Effector CD4-positive, alpha-beta T cell (primary cell): ENCODE measurements at places on chromosomes 2 and 18.

GRCh38 chr2:118118479-118118878 is 30.2 kb downstream of the INSIG2 start:
- no peak for DNase-seq

DNA sequence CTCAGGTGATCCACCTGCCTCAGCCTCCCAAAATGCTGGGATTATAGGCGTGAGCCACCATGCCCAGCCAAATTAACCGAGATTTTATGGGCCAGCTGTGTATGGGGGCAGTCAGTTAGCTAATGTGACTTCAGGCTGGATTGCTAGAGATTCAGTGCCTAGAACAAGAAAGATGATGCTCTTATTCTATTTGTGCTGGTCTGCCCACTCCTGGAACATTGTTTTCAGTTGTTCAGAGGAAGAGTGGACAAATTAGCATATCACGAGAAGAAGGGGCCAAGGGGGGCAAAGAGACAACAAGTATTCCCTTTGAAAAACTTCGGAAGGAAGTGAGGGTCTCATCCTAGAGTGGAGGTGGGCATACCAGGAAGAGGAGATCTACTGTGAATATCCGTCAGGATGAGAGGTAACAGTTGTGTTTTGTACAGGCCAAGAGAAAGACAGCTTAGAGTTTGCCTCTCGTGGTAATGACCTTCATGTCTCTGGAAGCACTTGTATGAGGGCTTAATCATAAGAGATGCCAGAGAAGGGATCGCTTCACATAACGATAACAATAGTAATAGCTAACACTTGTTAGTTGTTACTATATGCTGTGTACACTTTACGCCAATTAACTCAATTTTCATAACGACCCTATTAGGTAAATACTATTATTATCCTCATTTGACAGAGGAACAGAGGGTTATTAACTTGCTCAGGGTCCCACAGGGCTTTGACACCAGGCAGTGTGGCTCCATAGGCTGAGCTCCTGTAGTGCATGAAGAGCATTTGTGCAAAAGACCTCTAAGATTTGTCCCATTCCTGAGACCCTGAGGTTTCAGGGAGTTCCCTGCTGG is 138.3 kb downstream of the DDX1 start:
- DNase-seq, result no peak

DNA sequence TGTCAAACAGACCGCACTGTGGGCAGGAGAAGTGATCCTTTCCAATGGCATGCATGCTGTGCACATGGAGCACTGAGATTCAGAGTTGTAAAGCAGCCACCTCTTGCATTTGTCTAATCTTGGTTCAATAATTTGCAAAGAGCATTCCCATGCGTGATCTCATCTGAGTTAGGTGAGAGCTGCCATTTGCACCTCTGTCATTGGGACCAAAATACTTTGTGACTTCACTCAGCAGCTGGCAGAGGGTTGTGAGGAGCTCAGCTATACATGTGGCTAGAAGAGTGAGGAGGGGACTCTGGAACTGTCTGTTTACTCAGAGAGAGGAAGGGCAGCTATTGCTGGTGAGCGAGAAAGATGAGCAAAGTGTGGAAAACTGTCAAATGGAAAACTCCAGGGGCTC is 265.1 kb upstream of the TNP1 start:
- DNase-seq, result no peak

DNA sequence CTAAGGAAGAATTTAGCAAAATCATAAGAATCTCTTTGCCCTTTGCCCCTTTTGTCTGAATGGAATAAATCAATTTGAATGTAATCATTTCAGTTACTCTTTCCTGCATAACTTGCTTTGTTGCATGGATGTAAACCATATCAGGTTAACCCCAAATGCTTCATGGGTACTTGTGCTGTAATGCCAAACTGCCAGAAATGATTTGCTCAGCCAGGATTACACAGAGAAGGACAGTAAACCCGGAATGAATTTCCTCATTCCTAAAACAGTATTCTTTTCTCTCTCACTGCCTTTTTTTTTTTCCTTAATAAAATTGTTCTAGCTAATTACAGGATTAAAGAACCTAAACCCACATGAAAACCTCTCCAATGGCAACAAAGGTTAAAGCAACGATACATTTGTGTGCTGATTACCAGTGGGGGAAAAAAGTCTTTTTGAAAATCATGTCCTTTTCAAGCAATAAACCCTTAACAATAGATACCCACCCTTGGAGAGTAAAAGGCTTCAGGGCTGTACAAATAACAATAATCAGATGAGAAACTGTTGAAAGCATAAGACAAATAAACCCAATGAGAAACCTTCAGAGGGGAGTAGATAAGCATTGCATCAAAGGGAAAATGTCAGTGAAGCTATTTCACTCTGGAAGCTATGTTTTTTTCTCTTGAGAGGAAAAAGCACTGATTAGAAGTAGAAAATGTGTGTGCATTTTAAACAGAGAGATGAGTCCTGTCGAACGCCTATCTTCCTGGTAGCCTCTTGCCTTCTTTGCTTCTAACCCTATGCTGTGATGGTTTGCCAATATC is 275.3 kb downstream of the CDH2 start:
- no peak for DNase-seq

DNA sequence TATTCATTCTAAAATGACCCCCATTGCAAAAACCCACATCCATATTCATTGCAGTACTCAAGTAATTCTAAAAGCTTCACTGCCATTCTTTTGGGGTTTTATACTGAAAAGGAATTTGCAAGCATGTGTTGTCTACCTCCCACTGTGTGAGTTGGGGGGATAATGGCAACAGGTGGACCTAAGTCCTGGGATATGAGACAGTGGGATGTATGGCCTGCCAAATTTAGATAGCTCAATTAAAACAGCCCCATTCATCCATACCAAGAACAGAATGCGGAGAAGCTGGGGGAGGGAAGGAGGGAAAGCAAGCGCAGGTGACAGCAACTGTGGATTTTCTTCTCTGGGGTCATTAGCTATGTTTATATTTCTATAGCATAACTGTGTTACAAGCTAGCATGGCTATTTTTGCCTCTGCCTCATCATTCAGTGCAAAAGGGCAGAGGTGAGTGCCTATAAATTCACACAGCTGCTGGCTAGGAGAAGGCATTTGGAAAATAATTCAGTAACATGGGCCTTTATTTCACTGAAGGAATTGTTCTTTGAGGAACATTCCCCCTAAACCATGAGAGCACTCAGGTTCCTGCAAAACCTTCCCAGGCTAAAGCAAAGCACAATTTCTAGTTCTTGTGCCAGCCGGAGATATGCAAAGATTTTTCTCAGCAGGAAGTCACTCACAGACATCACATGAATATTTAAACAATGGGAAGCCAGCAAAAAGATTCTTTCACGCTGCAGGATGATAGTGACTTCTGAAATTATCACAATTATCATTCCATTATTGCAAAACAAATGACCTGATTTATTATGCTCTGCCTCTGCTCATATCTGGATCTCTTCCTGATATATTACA is 393.9 kb upstream of the ACVR2A start:
- DNase-seq, result no peak

- DNase-seq, result peak; percentile 39
These were observed 14.6 kb downstream of the UGP2 start for GRCh38 chr2:63856303-63856603.

- DNase-seq, result no peak
These were observed 420.7 kb upstream of the SLC8A1 start for GRCh38 chr2:40872580-40872979.

- DNase-seq, result no peak
These were observed 91.0 kb downstream of the EPB41L5 start for GRCh38 chr2:120103723-120104467.

DNA sequence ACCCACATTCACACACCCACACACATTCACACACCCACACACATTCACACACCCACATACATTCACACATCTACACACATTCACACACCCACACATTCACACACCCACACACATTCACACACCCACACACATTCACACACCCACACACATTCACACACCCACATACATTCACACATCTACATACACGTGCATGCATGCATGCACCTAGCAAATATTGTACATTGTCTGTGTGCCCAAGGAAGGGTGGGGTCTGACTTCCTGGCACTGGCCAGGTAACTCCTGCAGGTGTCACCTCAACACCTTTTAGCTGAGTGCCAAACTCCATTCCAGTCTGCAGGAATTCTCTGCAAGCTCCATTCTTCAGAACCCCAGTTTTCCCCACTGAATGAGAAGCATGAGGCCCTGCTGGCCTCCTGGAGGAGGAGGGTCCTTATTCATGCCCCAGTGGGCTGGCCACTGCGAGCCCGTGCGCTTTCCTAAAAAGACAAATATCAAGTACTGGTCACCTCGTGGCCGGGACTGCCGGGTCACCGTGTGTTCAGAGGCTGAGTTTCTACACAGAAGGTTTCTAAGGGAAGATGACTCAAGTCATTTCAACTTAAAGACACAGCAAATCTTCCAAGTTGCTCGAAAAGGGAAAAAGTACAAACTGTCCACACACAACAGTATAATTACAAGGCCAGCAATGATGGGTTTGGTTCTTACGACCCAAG is 131.5 kb downstream of the HDAC4 start:
- no peak for DNase-seq

- DNase-seq, result no peak
These were observed 8.7 kb downstream of the FAM178B start for GRCh38 chr2:96977631-96978195.

- no peak for DNase-seq
These were observed 31.9 kb upstream of the ITGA6 start for GRCh38 chr2:172395503-172395902.

DNA sequence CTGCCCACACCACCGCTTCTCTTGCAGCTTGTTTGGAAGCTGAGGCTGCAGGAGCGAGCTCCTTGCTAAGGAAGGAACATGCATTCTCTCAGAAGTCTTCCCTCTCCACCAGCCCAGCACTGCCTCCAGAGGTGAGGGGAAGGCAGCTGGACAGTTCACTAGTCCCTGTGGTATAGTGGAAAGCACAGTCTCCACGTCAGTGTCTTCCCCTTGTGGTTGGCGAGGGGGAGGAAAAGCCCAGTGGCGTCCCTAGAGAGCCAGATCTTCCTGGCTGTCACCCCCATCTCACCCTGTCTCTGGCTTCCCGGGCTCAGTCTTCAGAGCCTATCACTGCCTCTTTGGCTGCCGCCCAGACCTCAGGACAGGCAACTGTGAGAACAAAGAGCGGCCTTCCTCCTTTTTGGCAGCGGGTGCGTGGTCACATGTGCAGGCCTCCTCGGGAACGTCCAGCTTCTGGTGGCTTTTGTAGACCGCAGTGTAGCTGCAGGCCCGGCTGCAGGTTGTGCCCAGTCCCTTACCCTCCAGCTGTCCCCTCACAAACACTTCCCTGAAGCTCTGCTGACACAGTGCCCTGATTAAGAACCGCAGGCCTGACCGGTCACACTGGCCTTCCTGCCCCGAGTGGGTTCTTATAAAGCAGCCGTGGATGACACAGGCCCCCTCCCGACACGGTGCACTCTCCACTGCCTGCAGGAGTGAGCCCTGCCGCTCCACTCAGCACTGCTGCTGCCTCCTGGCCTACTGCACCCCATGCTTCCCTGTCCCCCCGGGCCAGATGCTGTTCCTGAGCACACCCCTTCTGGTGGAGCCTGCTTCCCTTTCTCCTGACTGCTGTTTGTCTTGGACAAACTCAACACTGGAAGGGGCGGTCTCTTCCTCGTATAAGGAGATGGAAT is 90.9 kb downstream of the RNF144A start:
- DNase-seq, result no peak

- DNase-seq, result no peak
These were observed 11.7 kb downstream of the EPB41L3 start for GRCh38 chr18:5532066-5532465.

GRCh38 chr2:22481486-22482259 is 903.3 kb upstream of the KLHL29 start:
- no peak for DNase-seq

GRCh38 chr2:48482769-48483168 is 47.2 kb upstream of the STON1 start:
- no peak for DNase-seq

GRCh38 chr2:222372993-222373392 is 51.4 kb upstream of the SGPP2 start:
- no peak for DNase-seq

- no peak for DNase-seq
These were observed 474.9 kb downstream of the EIPR1 start for GRCh38 chr2:2902547-2903281.

- no peak for DNase-seq
These were observed 217.2 kb downstream of the DOK6 start for GRCh38 chr18:69617888-69618287.

- no peak for DNase-seq
These were observed 47.2 kb downstream of the VIL1 start for GRCh38 chr2:218465987-218466633.

- DNase-seq, result no peak
These were observed 51.8 kb downstream of the CRIM1 start for GRCh38 chr2:36407413-36407812.

GRCh38 chr2:195768431-195768830 is 111.4 kb downstream of the SLC39A10 start:
- no peak for DNase-seq

GRCh38 chr18:49621717-49622351 is 60.0 kb downstream of the LIPG start:
- no peak for DNase-seq

DNA sequence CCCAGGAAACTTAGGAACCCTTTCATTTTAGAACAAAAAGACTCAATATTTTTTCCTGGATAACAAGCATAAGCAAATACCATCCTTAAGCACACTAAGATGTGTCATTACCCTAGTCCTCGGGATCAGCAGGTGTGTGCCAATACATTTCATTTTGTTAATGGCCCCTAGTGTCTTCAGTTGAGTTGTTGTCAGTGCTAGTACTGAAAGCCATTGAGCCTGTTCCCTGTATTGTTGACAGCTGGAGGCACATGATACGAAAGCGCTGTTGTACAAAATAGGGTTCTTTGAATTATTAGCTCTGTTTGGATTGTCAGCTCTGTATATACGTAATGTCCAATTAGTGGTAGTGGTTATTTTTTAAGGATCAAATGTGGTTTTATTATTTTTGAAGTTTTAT is 29.5 kb downstream of the VAPA start:
- no peak for DNase-seq

GRCh38 chr18:61703508-61703907 is 189.3 kb downstream of the RNF152 start:
- no peak for DNase-seq

- DNase-seq, result no peak
These were observed 6.1 kb downstream of the CHMP1B start for GRCh38 chr18:11857177-11857887.

DNA sequence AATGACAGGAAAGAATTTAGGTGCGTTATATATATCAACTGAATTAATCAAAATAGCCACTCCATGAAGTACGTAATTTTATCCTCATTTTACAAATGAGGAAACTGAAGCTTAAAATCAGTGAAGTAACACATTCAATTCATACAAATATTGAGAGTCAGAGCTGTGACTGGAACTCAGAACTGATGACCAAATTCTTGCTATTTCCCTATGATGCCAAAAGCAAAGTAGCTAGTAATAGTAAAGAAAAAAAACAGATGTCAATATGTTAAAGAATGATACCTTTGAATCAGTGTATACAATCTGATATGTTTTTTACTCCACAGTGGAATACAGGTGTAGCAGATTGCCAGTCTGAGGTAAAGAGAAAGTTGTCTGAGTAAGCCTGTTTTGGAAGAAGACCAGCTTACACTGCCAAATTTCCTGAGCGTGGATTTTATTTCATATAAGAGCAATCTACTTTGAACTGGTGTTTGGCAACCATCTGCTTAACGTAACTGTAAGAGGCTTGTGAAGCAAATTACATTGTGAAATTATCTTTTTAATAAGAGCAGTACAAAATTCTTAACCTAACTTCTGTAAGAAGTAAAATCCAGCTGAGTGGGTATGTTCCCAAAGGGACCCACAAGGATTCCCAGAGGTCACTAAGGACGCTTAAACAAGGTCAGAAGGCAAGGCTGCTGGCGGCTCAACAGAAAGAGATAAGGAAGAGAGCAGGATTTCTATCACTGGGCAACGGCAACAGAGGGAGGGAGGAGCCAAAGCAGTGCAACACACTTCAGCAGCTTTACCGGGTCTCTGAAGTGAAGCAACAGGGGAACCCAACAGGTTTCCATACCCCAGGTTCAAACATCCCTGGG is 85.6 kb downstream of the IKZF2 start:
- no peak for DNase-seq
